ENCODE measurements at places on chromosomes 2 and 18. TPM values are rescaled to one million over a fixed set of nuclear protein-coding genes. Genes with fewer than 3 reads are reported as not detected.
A peak's percentile ranks its signal among the peaks of the same experiment; 100 is the strongest.

- H3K36me3 ChIP-seq, result no peaks in the 10 kb centered on the region
- H3K27ac ChIP-seq, result no peak overlapping the region
- DNase-seq, result no peak
These were observed 138.8 kb downstream of the TWIST2 start for GRCh38 chr2:238986491-238987351.

LIPG gene
- not detected for total RNA-seq

DOK1 gene
- 27.4 TPM for total RNA-seq

UNC80 gene
- not detected for total RNA-seq

CD8B gene
- total RNA-seq, result 8.4 TPM

IL36RN gene
- not detected for total RNA-seq

GRCh38 chr2:27262379-27263286 lies at the start of gene SLC30A3:
TSS of gene SLC30A3 (minus strand) at chr2:27263047. CDS start at chr2:27262906, 141 bp downstream.
- no peaks in the 10 kb centered on the region for H3K36me3 ChIP-seq
- DNase-seq, result peak; percentile 70
- peaks cover 18% of the 10 kb centered on the region for H3K4me1 ChIP-seq
- peaks cover 48% of the 10 kb centered on the region for H3K27me3 ChIP-seq
- no peak within 1 kb of the TSS for H3K27ac ChIP-seq

GRCh38 chr2:160258492-160258805 lies 58.4 kb upstream of the ITGB6 start:
- DNase-seq, result no peak
- H3K4me1 ChIP-seq, result no peaks in the 10 kb centered on the region
- H3K27me3 ChIP-seq, result no peaks in the 10 kb centered on the region
- no peak overlapping the region for H3K4me3 ChIP-seq

GRCh38 chr18:43702399-43702798 lies 425.1 kb upstream of the SYT4 start:
- no peak for DNase-seq
- no peak overlapping the region for H3K4me3 ChIP-seq
- no peaks in the 10 kb centered on the region for H3K27me3 ChIP-seq
- H3K4me1 ChIP-seq, result no peaks in the 10 kb centered on the region

GRCh38 chr2:38959938-38960608 lies 70.4 kb downstream of the ARHGEF33 start:
- no peaks in the 10 kb centered on the region for H3K36me3 ChIP-seq
- peaks cover 15% of the 10 kb centered on the region for H3K27me3 ChIP-seq
- H3K27ac ChIP-seq, result no peak overlapping the region
- peak; percentile 81 for DNase-seq
- no peaks in the 10 kb centered on the region for H3K4me1 ChIP-seq
- H3K4me3 ChIP-seq, result no peak overlapping the region

DNA sequence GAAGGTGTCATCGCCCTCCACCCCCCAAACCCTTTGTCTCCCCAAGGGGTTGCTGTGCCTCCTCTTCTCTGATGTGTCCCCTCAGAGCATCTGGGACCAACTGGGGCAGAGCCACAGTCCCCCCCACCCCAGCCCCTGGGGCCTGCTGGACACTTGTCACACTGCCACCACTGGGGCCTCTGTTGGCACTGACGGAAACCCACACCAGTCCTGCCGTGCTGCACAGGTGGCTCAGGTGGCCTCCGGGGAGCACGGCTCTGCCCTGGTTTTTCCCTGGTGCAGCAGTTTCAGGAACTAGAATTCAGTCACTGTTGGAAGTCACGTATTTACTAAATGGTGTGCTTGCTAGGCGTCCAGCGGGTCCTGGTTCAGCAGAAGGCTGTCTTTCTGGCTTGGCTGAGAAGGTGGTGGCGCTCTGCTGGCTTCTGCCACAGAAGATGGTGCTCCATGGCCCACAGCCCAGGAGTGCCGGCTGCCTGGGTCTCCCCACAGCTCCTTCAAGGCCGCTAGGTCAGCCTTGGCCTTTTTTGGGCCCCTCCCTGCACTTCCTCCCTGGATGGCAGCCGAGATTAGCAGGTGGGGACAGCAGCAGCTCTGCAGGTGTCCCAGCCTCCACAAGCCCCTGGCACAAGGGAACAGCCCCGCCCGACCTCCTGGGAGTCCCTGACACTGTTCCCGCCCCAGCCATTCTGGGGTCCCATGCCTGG lies 18.6 kb upstream of the KLHL30 start:
- H3K27me3 ChIP-seq, result no peaks in the 10 kb centered on the region
- no peaks in the 10 kb centered on the region for H3K4me1 ChIP-seq
- no peak overlapping the region for H3K27ac ChIP-seq
- no peaks in the 10 kb centered on the region for H3K36me3 ChIP-seq
- H3K4me3 ChIP-seq, result no peak overlapping the region

DNA sequence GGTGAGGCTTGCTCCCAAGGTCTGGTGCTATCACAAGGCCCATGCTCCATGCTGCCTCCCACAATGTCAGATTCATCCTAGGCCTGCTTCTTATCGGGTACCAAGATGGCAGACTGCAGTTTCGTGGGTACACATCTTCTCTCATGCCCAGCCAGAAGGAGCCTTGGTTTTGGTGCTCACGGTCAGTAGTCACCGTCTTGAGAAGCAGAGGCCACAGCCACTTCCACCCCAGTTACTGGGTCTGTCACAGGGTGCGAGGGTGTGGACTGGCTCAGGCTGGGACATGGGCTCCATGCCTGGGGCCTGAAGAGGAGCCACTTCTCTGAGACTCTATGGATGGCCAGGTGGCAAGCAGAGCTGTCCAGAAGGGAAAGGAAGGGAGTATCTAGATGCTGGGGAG lies 178.8 kb upstream of the HS6ST1 start:
- H3K4me3 ChIP-seq, result no peak overlapping the region
- H3K27ac ChIP-seq, result no peak overlapping the region
- no peak for DNase-seq
- H3K4me1 ChIP-seq, result no peaks in the 10 kb centered on the region
- no peaks in the 10 kb centered on the region for H3K36me3 ChIP-seq

- H3K4me3 ChIP-seq, result no peak overlapping the region
- H3K4me1 ChIP-seq, result no peaks in the 10 kb centered on the region
- no peaks in the 10 kb centered on the region for H3K36me3 ChIP-seq
- no peaks in the 10 kb centered on the region for H3K27me3 ChIP-seq
- no peak overlapping the region for H3K27ac ChIP-seq
These were observed 254.4 kb downstream of the ERBB4 start for GRCh38 chr2:212284166-212284565.

GRCh38 chr18:21300035-21300907 lies 58.2 kb downstream of the GREB1L start:
- no peaks in the 10 kb centered on the region for H3K36me3 ChIP-seq
- H3K27me3 ChIP-seq, result peaks cover 6% of the 10 kb centered on the region
- H3K4me1 ChIP-seq, result no peaks in the 10 kb centered on the region
- no peak overlapping the region for H3K27ac ChIP-seq
- no peak overlapping the region for H3K4me3 ChIP-seq
- no peak for DNase-seq

GRCh38 chr2:43175020-43175441 lies 51.4 kb downstream of the ZFP36L2 start:
- H3K27me3 ChIP-seq, result no peaks in the 10 kb centered on the region
- peak overlapping the region; percentile 76 for H3K27ac ChIP-seq
- peaks cover 39% of the 10 kb centered on the region for H3K4me1 ChIP-seq
- no peak for DNase-seq

RAB6C gene
- not detected for total RNA-seq

DNA sequence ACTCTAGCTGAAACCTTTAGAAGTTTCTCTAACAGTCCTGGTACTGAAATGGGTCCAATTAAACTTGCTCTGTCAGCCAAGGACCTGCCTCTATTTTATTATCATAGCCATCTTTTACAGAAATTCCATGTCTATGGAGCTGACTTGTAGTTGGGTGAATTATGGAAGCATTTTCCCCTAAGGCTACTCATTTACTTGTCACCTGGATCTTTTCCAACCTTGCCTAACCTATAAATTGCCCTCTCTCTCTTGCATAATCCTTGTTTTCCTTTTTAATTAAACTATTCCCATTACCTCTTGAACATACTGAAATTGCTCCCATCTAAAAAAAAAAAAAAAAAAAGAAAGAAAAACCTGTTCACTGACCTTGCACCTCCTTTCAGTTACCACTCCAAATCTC lies 74.6 kb upstream of the DOK6 start:
- H3K27me3 ChIP-seq, result no peaks in the 10 kb centered on the region
- H3K4me1 ChIP-seq, result no peaks in the 10 kb centered on the region
- no peak for DNase-seq
- no peaks in the 10 kb centered on the region for H3K36me3 ChIP-seq
- no peak overlapping the region for H3K27ac ChIP-seq
- H3K4me3 ChIP-seq, result no peak overlapping the region

DNA sequence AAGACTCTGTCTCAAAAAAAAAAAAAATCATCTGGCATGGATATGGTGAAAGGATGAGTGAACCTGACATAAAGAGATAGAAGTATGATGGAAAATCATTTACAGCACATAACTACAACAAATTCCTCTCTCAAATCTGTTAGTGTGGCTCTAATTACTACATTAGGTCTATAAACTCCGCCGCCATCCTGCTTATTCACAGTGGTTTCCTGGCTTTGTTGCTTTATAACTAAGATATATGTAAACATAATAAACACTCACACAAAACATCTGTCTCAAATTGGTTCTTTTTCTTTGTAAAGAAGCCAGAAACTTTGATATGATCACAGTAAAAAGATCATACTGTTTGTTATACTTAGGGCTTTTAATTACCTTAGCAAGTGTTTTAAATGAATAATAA lies 412.6 kb upstream of the FAM98A start:
- H3K27me3 ChIP-seq, result no peaks in the 10 kb centered on the region
- DNase-seq, result no peak
- no peaks in the 10 kb centered on the region for H3K4me1 ChIP-seq
- no peak overlapping the region for H3K4me3 ChIP-seq
- H3K36me3 ChIP-seq, result no peaks in the 10 kb centered on the region

DNA sequence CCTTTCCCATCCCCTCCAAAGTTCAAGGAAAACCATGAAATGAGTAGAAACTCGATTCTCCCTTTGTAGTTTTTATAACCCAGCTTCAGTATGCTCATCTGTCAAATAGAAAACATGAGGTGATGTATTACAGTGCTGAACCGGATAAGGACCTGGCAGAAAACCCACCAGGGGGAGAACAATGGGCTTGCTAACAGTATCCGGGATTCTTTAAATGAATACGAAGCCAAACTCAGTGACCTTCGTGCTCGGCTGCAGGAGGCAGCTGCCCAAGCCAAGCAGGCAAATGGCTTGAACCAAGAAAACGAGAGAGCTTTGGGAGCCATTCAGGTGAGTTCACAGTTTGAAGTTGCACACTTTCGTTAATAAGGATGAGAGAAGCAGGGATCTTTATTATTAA lies 113.6 kb upstream of the TTC39C start:
- H3K27ac ChIP-seq, result no peak overlapping the region
- DNase-seq, result no peak
- peaks cover 7% of the 10 kb centered on the region for H3K27me3 ChIP-seq
- H3K36me3 ChIP-seq, result no peaks in the 10 kb centered on the region
- no peaks in the 10 kb centered on the region for H3K4me1 ChIP-seq

GRCh38 chr2:207464007-207464406 lies 65.8 kb upstream of the CREB1 start:
- H3K4me1 ChIP-seq, result peaks cover 26% of the 10 kb centered on the region
- H3K27me3 ChIP-seq, result peaks cover 7% of the 10 kb centered on the region
- H3K4me3 ChIP-seq, result no peak overlapping the region
- H3K36me3 ChIP-seq, result no peaks in the 10 kb centered on the region
- no peak for DNase-seq
- H3K27ac ChIP-seq, result no peak overlapping the region

DNA sequence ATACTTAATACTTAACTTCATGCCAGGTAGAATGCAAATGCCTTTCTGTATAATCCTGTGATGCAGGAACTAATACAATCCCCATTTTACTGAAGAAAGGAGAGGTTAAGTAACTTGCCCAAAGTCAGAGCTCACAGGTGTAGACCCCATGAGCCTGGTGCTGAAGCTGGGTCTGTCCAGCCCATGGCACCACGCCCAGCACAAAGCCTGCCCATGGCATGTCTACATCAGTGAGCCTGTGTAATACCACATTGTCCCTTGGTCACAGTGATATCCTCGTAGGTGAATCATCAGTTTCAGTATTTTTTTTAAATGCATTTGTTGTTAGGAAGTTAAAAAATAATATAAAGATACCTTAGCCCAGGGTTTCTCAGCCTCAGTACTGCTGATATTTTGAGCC lies 69.9 kb upstream of the MCFD2 start:
- H3K4me1 ChIP-seq, result peaks cover 39% of the 10 kb centered on the region
- no peaks in the 10 kb centered on the region for H3K36me3 ChIP-seq
- peak overlapping the region; percentile 82 for H3K4me3 ChIP-seq

GRCh38 chr18:23266717-23267446 lies 131.6 kb downstream of the CABLES1 start:
- no peaks in the 10 kb centered on the region for H3K27me3 ChIP-seq
- peak overlapping the region; percentile 62 for H3K4me3 ChIP-seq
- peak overlapping the region; percentile 14 for H3K27ac ChIP-seq

GRCh38 chr18:48531908-48532307 lies 6.9 kb upstream of the CTIF start:
- H3K27ac ChIP-seq, result no peak overlapping the region
- H3K27me3 ChIP-seq, result peaks cover 23% of the 10 kb centered on the region
- no peak for DNase-seq
- no peak overlapping the region for H3K4me3 ChIP-seq
- H3K36me3 ChIP-seq, result no peaks in the 10 kb centered on the region
- H3K4me1 ChIP-seq, result no peaks in the 10 kb centered on the region

DNA sequence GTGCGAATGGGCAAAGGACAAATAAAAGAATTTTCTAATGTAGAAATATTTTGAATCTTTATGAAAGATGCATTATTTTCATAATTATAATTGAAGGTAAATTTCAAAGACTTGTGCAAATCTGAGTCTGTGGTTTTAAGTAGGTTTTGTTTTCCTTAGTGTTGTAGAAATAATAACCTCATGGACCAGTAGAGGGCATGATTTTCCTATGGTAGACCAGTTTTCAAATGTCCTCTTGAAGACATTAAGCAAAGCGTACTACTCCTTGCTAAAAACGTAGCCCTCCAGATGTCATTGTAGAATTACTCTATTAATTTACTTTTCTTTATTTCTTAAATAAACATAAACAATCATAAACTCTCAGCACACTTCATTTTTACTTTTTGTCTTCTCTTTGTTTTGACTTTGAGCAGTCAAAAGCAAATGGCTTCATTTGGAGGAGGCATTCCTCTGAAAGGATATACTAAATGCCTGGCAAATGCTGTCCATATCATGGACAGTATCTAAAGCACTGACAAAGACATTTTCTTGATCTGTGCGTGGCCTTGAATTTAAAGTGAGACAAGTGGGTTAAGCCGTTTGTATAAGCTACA lies 85.8 kb upstream of the FAM237A start:
- H3K36me3 ChIP-seq, result no peaks in the 10 kb centered on the region
- H3K4me3 ChIP-seq, result no peak overlapping the region
- no peak for DNase-seq
- H3K4me1 ChIP-seq, result peaks cover 5% of the 10 kb centered on the region
- H3K27ac ChIP-seq, result no peak overlapping the region

DNA sequence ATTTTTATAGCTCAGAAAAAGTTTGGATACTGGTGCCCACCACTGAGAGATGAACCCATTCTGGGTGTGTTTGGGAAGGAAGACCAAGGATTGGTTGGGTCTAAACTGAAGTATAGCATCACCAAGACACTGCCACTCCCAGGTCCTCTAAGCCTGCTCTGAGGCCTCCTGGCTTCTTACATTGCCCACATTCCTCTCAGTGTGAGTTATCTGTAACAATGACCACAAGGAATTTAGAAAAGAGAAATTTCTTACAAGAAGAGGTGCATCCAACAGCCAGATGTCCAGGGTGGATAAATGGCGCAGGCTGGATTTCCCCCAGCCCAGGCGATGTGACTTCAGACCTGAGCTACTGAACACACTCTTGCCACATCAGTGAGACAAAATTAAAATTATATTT lies 1.6 kb upstream of the GPR45 start:
- no peaks in the 10 kb centered on the region for H3K36me3 ChIP-seq
- peak; percentile 6 for DNase-seq
- no peaks in the 10 kb centered on the region for H3K27me3 ChIP-seq
- H3K4me3 ChIP-seq, result no peak overlapping the region

- no peak overlapping the region for H3K27ac ChIP-seq
- H3K36me3 ChIP-seq, result no peaks in the 10 kb centered on the region
- no peaks in the 10 kb centered on the region for H3K27me3 ChIP-seq
- H3K4me1 ChIP-seq, result no peaks in the 10 kb centered on the region
- H3K4me3 ChIP-seq, result no peak overlapping the region
- DNase-seq, result no peak
These were observed 75.9 kb downstream of the RAD51AP2 start for GRCh38 chr2:17442334-17442733.
